Stimulated activated CD8-positive, alpha-beta memory T cell treated with anti-CD3 and anti-CD28 coated beads, Interleukin-7, amount 100 ng/mL, for 4 hours (primary cell): ENCODE measurements at places on chromosomes 4 and X.

- DNase-seq, result no peak
Observed at GRCh38 chrX:17854531-17854930, 6.6 kb downstream of the RAI2 start.

- no peak for DNase-seq
Observed at GRCh38 chr4:108702960-108703359, 52.6 kb downstream of the OSTC start.

GRCh38 chrX:14829643-14830042 lies 43.2 kb downstream of the FANCB start:
- DNase-seq, result no peak

GRCh38 chr4:168336837-168337549 lies 18.4 kb upstream of the DDX60 start:
- no peak for DNase-seq

DNA sequence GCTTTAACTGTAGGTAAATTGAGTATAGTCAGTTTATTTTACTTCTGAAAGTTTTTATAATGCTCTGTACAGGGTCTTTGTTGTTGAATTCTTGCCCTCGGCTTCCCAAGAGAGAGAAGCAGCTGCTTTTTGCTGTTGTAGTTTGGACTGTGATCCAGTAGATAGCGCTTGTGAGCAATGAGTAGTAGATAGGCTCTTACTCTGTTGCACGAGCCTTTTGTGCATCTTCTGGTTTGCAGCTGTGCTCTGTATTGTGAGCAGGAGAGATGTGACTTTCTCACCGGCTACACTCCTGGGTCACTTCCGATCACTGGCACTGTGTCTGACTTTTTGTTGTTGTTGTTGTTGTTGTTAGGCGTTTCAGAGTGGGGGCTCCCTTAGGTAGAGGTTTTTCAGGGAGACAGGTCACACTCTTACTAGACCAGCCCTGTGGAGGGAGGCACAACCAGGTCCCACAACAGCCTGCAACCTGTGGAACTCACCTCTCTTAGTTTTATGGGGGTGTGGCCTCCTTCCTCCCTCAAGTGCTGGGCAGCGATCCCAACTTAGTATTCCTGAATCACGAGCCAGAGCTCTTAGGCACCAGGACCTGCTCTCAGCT lies 822.1 kb upstream of the GALNTL6 start:
- DNase-seq, result no peak

GRCh38 chrX:74449322-74449936 lies 28.1 kb downstream of the SLC16A2 start:
- DNase-seq, result no peak

GRCh38 chrX:16678689-16679088 lies 28.7 kb downstream of the S100G start:
- DNase-seq, result no peak

DNA sequence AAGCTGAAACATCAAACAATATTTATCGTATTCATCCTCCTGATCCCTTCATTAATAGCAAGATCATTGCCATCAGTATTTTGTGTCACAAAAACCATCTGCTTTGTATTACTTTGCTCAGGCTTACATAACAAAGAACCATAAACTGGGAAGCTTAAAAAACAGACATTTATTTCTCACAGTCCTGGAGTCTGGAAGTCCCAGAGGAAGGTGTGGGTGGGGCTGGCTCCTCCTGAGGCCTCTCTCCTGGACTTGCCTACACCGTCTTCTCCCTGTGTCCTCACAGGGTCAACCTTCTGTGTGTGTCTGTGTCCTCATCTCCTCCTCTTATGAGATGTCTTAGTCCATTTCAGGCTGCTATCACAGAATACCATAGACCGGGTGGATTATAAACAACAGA lies 61.3 kb upstream of the MXRA5 start:
- no peak for DNase-seq

- DNase-seq, result peak; percentile 60
Observed at GRCh38 chrX:7927259-7928167, at the start of gene PNPLA4. Gene PNPLA4, minus strand, starts transcription at chrX:7927413. Its CDS starts 1,294 bp downstream, at chrX:7926119.

GRCh38 chr4:105291925-105292324 lies 145.2 kb downstream of the TET2 start:
- DNase-seq, result no peak

DNA sequence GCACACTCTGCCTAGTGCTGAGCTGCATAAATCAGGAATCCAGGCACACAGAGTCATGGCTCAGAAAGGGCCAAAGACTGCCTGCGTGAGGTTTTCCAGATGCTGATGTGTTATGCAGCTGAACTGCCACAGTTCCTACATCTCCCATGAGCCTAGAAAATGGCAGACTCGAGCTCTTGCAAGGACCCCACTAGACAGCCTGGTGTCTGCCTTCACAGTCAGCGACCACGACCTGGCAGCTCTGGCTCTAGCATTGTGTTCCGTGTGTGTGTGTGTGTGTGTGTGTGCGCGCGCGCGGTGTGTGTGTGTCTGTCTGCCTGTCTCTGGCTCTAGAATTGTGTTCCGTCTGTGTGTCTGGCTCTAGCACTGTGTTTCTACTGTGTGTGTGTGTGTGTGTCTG lies 203.6 kb upstream of the AGTR2 start:
- DNase-seq, result no peak

GRCh38 chrX:69506617-69507499 lies 2.7 kb downstream of the NALF2 start:
- DNase-seq, result no peak

GRCh38 chr4:143424276-143424675 lies 87.6 kb downstream of the GAB1 start:
- DNase-seq, result no peak

- DNase-seq, result no peak
Observed at GRCh38 chr4:125725957-125726525, 411.3 kb downstream of the FAT4 start.

- no peak for DNase-seq
Observed at GRCh38 chr4:83692028-83692427, 156.1 kb downstream of the GPAT3 start.

DNA sequence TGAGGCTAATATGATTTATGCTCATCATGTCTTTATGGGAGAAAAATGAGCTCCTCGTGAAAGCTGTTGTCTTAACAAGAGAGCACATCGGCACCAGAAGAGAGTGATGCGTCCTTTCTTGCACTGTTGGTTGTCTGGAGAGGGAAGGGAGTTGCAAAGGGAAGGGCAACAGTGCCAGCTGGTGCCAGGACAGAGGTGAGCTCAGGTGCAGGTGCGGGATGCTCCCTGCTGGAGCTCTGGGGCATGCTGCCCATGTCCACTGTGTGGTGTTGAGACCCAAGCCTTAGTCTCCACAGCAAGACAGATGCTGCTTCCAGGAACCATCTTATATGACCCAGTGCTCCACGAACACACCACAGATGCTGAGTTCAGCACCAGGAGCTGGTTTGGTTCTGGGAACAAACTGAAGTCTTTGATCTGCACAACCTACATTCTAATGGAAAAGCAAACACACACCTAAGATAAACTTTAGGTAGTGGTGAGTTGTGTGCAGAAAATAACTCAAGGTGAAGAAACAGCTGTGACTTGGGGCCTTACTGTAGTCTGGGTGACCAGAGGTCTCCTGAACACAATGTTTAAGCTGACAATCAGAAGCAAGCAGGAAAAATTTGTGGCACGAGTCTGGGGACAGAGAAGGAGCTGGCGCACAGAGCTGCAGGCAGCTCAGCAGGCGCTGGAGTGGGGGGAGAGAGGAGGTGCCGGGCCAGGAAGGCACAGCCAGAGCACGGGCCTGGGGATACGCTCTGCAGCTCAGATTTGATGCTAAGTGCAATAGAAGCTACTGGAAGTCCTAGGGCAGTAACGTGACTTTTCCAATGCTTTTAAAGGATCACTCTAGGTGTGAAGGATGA lies 73.2 kb downstream of the HAUS3 start:
- no peak for DNase-seq

DNA sequence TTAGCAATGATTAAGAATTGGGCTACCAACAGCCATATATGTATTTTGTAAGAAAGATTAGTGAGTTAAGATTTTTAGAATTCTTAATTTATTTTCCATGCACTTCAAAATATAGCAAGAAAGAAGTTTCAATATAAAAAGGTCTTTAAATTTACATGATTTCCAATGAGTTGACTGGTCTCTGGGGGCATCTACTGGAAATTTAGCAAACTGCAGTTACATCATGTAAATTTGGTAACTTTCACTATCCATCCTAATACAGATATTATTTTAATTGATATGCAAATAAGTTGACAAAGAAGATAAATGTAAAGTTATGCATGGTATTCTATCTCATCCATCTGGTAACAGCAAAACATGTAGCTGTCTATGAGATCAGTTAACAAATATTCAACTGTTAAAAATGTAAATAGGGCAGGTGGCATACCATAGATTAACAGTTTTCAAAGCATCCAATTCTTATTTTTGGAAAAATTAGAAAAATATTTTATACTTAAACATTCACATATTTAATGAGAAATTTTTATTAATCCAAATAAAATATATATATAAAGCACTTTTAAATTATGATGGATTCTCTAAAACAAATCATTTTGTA lies 29.1 kb downstream of the TTC29 start:
- DNase-seq, result no peak

DNA sequence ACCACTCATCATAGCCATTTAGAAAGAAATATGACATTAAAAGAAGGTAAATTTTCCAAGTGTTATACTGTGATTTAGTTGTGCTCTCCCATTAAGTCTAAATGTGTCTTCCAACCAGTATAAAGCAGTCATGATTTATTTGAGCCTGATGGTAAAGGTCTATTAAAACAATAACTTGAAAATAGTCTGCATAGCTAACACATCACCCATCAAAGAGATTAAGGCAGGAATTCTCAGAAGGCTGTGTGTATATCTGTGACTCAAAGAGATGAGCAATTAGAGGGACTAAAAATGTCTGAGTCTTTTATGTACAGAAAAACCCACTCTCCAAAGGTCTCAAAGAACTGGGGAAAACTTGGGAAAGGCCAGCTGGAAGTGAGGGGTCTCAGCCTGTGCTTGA lies 70.3 kb upstream of the IQCM start:
- no peak for DNase-seq

GRCh38 chr4:109451544-109452273 lies 18.1 kb downstream of the SEC24B start:
- no peak for DNase-seq

DNA sequence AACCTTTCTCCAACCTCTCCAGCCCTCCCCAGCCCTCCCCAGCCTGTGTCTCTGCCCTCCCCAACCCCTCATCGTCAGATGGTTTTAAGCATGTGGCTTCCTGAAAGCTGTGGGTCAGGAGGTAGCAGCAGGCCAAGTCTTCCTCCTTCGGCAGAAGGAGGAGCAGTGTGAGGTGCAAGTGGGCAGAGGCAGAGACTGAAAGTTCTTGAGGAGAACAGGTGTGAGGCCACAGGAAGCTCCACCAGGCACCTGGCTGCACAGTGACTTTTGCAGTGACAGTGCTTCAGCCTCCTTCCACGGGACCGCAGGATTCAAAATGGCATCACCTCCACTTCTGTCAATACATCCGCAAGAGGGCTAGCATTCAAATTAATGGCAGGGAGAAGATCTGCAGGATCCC lies 203.9 kb upstream of the LEF1 start:
- DNase-seq, result no peak

DNA sequence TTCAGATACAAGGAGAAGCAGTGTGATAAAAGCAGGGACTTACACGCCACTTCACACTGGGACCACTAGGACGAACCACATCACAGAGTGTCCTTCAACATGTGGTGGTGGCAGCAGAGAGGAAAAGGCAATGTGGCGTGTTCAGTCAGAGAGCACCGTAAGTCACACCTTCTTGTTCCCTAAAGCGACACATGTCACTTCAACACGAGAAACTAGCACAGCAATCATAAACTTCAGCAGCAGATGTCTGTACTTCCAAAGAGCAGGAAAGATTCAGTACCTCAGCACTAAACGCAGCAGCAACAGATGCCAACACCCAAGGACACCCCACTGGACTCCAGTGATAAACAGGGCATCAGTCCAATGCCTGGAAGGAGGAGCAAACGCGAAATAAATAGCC lies 96.7 kb downstream of the AREG start:
- no peak for DNase-seq

GRCh38 chr4:85491527-85491926 lies 16.6 kb downstream of the ARHGAP24 start:
- no peak for DNase-seq
